ENCODE measurements at places on chromosomes 12 and 14.

- DNase-seq = no peak
These were observed 40.8 kb upstream of the PNMA1 start for GRCh38 chr14:73754911-73755360.

DNA sequence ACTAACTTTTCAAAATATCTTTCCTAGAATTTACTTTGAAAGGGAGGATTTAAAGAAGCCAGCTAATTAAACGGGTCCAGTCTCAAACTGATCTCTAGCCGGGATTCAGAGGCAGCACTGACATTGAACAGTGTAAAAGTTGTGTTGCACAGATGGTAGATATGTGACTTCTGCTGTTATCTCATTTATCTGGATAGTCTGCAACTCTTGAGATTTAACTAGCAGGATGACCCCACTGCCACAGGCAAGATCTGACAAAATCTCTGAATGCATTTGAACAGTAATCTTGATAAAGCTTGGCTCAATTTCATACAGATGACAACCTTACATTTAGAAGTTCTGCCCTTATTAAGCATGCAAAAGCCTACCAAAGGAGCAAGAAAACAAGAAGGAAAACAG lies 138.0 kb upstream of the CPNE8 start:
- no peak for DNase-seq

DNA sequence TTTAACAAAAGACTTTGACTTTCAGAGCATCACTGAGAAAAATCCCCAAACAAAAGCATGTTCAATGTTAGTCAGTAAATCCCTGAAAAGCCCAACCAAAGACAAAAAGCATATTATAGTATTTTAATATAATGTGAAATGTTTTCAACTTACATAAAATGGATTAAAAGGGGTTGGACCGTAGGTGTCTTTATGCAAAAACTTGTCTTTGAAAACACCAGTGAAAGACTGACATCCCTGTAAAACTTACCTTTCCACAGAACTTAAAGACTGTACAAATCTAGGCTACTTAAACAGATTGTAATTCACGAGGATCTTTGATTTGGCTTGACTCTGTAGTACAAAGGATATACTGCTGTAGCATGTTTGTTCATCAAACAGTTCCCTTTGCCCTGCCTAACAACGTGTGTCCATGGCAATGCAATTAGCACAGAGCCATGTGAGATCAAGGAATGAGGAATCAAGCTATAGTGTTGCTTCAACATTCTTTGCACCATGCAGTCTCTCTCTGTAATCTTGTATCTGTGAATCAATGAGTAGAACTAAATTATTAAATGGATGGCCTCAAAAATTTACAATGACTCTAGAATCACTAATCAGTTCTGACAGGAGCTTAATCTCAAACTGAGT lies 138.5 kb upstream of the SYT1 start:
- DNase-seq = no peak

GRCh38 chr12:52525661-52526499 lies 5.7 kb upstream of the KRT5 start:
- no peak for DNase-seq

- DNase-seq = no peak
These were observed 32.0 kb downstream of the ARF6 start for GRCh38 chr14:49924852-49925251.

- peak; percentile 88 for DNase-seq
These were observed 536 bp upstream of the WNT1 start for GRCh38 chr12:48977290-48978281.

- no peak for DNase-seq
These were observed 70.9 kb upstream of the PIWIL1 start for GRCh38 chr12:130266751-130267150.

- no peak for DNase-seq
These were observed 26.3 kb upstream of the KIF26A start for GRCh38 chr14:104112113-104112505.

- DNase-seq = no peak
These were observed 49.8 kb downstream of the NTS start for GRCh38 chr12:85923767-85924331.

DNA sequence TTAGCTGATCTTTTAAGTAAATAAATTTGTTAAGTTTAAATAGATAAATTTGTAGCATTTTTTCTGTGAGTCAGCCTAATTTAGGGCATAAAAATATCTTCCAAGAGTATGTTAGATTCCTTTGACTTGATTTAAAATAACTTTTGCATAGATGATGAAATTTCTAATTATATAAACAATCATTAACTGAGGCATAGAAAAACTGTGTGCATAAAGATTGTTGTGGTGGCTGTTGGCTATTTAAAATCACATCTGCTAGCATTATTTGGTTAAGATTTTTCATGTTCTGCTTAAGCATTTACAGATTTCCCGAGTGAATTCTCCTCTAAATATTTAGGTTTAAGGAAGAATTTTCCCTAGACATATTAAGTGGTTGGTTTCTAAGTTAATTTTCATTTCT lies 223.2 kb downstream of the FSCB start:
- no peak for DNase-seq

Data from stimulated activated CD4-positive, alpha-beta T cell treated with anti-CD3 and anti-CD28 coated beads, TNF-alpha, amount 100 ng/mL, for 48 hours (primary cell).